Keratinocyte (primary cell): ENCODE measurements at places on chromosomes 1 and 21. TPM values are rescaled to one million over a fixed set of nuclear protein-coding genes. Genes with fewer than 3 reads are reported as not detected.

Gene FAM72C
- 0.44 to 3.4 TPM (median 1.4 TPM) in 3 replicates for polyA plus RNA-seq

Gene LCE2B
- 0.14 to 0.83 TPM (median 0.49 TPM) in 3 replicates for polyA plus RNA-seq

Gene RIIAD1
- not detected in 3 replicates for polyA plus RNA-seq

GRCh38 chr1:174743654-174744561 is 255.8 kb upstream of the CACYBP start:
- peak; percentile 7 for DNase-seq

GRCh38 chr1:44405798-44406736 is 1.0 kb downstream of the RNF220 start:
- no peak for DNase-seq

DNA sequence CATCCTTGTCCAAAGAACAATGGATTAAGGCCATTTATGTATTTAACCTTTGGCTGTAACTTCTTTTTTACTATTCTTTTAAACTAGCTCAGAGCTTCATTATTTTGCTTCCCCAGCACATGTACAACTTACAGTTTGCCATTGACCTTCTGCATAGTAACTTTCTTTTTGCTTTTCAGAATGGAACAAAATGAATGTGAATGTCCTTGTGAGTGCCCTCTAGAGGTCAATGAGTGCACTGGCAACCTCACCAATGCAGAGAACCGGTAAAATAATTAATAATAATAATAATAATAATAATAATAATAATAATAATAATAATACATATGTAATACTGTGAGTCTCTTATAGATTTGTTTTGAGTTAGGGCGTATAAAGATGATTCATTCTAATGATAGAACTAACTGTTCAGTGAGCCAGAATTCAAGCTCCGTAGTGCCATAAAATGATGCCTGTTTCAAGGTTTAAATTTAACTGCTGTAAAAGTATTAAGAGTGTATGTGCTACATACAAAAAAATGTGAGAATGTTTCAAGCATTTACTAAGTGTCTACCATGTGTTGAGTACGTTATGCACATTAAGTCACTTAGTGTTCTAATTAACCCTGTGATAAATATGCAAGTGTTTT is 69.0 kb upstream of the RAVER2 start:
- DNase-seq: no peak

DNA sequence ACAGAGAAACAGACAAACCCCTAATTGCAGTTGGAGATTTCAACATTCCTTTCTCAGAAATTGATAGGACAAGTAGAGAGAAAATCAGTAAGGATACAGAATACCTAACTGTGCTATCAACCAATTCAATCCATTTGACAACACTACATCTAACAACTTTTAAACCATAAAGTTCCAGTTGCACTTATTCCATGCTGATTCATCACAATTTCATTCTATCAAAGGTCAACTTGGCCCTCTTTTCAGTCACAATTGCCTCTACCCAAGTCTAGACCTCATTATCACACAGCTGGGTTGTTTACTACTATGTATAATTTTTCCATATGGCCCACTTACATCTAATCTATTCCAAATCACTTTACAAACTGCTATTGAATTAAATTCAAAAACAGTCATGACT is 19.8 kb upstream of the DESI2 start:
- no peak for DNase-seq

DNA sequence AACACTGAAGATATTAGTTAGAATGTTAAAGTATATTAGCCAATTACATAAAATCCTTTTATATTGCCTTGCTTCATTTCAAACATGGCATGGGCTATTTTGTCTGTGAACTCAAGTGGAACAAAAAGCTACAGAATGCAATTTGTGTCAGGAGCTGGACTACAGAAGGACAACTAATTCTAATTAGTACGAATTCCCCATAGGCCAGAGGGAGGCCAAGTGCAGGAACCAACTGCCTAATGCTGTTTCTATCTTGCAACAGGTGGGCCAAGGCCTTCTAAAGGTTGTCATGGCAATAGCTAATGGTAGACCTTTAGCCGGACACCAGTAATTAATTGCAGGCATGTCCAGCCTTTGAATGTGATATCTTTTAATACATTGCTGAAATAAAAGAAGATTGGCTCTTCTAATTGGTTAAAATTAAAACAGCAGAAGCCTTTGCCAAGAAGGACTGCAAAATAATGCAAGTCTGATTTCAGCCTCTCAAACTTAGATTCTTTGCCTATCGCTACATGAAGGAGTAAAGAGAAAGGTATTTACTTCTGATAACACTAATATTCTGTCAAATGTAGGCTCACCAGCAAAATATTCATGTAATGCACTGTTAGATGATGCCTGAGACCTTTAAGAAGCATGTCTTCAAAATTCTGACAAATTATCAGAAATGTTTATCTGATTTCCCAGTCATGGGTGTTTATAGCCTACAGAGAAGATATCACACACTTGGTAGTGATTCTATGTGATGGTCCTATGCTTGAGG is 232.1 kb downstream of the LMO4 start:
- no peak for DNase-seq

DNA sequence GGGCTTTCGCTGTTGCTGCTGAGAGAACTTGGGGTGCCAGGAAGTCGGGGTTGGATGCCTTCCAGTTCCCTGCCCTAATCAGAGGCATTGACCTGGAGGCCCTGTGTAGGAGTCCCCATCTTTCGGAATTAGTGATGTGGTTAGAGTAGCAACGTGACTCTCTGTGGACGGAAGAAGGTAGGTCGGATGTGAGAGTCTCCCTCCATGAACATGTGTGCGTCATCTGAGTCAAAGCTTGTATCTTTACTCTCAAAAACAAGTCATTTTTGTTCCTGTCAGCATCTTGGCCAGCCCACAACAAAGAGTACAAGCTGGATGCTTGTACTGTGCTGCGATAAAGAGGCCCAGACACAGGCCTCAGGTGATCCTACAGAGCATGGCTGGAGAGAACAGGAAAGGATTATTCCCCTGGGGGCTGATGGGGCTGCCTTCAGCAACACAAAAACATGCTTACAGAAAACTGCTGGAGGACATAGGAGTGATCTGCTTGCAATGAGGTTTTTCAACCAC is 31.0 kb upstream of the IL10 start:
- no peak for DNase-seq

- DNase-seq: peak; percentile 33
Measured at GRCh38 chr21:34743831-34744230, 75.0 kb downstream of the CLIC6 start.

DNA sequence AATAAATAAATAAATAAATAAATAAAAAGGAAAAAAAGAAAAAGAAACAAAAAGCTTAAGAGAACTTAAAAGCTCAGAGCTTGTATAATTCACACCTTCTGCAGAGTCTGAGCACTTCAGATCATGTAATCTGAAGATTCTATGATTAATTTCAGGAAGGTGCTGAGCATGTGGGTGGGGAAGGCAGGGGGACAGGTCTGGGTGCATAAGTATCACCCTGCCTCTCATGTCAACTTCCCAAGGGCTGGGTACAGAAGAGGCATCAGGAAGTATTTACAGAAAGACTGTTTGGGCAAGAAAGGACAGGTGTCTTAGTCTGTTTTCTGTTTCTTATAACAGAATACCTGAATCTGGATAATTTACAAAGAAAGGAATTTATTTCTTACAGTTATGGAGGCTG is 20.4 kb upstream of the PADI2 start:
- DNase-seq: no peak

GRCh38 chr1:36843906-36844610 is 190.3 kb downstream of the GRIK3 start:
- DNase-seq: no peak
